ENCODE measurements at places on chromosomes 12 and 14.
A peak's percentile ranks its signal among the peaks of the same experiment; 100 is the strongest.

DNA sequence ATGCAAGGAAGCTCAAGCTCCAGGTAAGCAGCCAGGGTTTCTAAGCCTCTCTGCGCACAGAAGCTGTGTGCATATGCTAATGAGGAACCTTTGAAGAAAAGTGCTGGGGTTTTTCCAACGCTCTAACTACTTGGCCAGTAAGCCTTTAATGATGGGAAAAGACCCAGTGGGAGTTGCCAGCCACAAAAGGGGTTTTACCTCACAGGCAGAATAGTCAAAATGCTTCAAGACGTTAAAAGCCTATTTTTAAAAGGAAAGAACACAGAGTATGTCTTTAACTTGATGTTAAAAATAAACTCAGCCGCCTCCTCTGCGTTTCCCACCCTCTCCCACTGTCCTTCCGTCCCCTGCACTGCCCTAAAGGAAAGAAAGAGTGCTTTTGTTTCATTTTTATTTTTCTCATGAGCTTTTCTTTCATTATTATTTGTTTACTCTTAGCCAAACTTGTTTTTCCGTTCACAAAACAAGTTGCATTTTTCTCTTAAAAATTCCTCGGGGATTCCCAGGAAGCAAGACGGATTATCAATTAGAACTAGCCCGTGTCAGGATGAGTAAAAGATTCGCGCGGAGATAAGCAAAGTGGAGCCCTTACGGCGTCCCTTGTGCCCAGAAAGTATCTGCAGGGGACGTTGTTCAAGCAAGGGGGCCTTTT is 209.8 kb upstream of the NUDT4 start:
- peak; percentile 46 for DNase-seq

- no peak for DNase-seq
These were observed 8.3 kb downstream of the ALG10B start for GRCh38 chr12:38324912-38325311.

GRCh38 chr12:132700212-132700822 is 10.3 kb upstream of the PGAM5 start:
- DNase-seq, result peak; percentile 48

DNA sequence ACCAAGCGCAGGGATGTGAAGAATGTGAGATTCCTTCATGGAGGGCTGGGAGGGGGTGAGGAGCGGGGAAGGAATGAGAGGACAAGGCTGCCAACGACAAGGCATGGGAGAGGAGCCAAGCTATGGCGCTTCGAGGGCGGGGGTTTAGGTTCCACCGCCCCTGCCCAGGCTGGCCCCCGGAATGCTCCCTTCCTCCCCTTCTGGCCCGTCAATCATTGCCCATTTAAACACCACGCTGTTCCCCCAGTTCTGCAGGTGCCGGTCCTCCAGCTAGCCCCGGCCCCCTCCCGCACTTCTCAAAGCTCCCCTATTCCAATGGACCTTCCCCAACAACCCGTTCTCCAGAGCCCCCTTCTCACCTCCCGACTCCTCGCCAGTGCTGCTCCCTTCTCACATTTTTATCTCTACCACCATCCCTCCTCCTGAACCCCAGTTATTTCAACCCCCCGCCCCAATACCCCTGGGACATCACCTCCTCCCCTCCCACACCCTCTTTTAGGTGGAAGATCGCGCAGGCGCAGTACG is 428 bp downstream of the RNF41 start:
- no peak for DNase-seq

DNA sequence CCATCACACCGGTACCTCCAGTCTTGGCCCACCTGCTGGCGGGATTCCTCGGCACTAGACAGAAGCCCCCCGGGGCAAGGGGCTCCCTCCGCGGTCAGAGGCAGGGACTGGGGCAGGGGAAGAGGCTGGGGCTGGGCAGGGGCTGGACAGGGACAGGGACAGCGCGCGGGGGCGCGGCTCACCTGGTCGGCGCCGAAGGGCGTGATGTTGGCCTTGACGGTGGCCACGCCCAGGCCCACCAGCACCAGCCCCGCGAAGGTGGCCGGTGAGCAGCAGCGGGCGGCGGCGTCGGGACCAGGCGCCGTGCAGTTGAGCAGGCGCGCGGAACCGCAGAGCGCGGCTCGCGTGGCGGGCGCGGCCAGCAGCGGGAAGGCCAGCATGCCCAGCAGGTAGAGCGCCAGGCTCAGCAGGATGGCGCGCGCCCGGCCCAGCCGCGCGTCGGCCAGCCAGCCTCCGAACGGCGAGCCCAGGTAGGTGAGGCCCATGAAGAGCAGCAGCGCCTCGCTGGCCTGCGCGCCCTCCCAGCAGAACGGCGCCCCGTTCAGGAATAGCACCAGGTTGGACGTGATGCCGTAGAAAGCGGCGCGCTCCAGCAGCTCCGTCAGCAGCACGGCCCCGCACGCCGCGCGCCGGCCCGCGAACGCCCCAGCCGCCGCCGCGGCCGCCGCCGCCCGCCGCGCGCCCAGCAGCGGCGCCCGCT is 392 bp downstream of the SLC15A4 start:
- peak; percentile 30 for DNase-seq

GRCh38 chr14:94366146-94366915 is 22.1 kb downstream of the SERPINA1 start:
- DNase-seq, result no peak

GRCh38 chr14:81371802-81372201 is 28.3 kb downstream of the STON2 start:
- no peak for DNase-seq

DNA sequence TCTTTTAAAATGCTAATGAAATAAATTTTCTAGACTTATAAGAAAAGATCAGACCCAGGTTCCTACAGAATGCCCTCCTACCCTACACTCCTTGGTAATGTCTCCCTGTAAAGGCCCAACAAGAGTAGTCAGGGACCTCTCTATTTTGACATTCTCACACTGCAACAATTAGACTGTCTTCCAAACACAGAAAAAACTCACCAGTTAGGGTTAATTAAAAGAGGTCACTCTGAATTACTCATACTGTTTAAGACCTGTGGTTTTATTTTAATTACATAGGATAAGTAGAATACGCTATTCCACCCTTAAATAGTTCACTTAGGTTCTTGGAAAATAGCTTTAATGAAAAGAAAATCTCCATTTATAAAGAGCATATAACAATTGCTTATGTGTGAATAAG is 142.4 kb downstream of the ITPR2 start:
- no peak for DNase-seq

DNA sequence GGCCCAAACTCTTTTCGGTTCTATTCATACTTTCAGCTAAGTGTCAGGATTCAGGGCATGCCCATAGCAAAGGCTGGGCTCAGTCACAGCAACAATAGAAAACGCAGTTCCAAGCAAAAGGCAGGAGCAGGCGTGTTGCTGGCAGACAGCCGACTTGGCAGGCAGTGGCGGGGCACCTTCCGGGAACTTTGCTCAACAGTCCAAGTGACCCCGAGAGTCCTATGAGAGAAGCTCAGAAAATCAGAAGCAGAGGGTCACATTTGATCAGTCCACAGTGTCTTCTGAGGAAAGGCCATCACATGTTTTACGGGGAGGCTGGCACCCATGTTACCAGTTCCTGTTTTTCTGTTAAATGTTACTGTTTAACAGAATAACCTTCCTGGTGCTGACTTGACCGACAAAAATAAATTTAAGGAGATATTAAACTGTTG is 115.0 kb downstream of the DACT1 start:
- peak; percentile 85 for DNase-seq

- no peak for DNase-seq
These were observed 13.8 kb downstream of the STON2 start for GRCh38 chr14:81386290-81386745.

- no peak for DNase-seq
These were observed 118.3 kb downstream of the LRIG3 start for GRCh38 chr12:58801986-58802385.

DNA sequence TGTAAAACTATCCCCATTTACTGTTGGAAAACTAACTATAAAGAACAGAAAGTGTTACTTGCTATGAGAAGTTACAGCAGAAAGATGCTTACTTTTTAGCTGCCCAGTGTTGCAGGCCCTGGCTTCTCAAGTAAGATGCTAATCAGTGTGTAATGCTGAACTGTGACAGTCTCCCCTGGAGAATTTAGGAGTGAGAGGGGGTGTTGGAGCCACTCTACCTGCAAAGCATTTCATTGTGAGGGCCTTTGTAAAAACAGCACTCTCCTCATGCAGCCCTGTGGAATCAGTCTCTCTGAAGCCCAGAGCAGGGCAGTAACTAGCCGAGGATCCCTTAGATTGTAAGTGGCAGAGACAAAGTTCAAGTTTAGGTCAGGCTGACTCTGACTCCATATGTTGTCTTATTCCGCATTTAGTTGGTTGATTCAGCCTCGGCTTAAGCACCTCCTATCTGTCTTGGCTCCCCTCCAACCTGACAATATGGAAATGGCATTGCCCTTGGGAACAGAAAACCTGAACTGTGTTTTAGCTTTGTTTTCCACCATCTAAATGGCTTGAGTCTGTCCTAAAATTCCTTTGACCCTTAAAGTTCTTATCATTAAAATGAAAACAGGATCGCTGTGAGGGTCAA is 141.3 kb downstream of the PRKCH start:
- DNase-seq, result peak; percentile 46

DNA sequence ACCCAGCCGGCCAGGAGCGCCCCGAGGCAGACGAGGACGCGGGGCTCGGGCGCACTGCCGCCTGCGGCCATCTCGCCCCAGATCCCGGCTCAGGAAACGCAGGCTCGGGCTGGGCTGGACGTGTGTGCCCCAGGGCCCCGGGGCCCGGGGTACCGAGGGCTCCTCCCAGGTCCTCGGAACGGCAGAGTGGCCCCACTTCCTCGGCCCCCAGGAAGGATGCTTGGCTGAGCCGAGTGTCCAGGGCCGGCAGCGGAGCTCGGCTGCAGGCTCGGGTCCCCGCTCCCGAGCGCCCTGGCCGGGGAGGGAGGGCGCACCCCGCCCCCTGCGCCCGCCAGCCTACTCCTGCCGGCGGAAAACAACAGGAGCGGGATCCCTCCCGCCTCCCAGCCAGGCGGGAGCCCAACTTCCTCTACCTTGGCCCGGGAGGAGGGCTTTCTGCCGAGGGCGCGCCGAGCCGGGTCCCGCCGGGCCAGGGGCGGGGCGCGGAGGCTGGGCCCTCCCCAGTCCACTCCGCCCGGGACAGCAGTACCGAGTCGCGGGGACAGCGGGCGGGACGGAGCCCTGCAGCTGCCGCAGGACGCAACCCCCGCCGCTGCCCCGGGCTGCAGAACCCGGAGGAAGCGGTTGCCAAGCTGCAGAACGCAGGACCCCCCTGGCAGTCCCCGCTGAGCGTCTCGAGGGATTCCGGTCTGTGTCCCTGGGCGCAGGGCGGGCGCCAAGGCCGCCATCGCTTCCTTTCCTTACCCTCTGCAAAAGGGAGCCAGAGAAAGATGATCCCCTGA is at the start of gene VSIG10:
VSIG10 (minus strand) TSS at position 411 of the 782 bp plus-strand sequence; CDS start at position 71, 340 bp downstream.
- DNase-seq, result peak; percentile 62

- peak; percentile 86 for DNase-seq
These were observed 126.5 kb upstream of the CCND2 start for GRCh38 chr12:4147031-4147481.

DNA sequence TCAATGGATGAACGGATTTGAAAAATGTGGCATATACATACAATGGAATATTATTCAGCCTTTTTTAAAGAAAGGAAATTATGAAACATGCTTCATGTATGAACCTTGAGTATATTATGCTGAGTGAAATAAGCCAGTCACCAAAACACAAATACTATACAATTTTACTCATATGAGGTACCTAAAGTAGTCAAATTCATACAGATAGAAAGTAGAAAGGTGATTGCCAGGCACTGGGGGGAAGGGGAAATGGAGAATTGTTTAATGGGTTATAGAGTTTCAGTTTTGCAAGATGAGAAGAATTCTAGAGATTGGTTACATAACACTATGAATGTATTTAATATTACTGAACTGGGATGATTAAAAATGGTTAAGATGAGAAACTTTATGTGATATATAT is 171.4 kb downstream of the TMTC3 start:
- DNase-seq, result no peak

DNA sequence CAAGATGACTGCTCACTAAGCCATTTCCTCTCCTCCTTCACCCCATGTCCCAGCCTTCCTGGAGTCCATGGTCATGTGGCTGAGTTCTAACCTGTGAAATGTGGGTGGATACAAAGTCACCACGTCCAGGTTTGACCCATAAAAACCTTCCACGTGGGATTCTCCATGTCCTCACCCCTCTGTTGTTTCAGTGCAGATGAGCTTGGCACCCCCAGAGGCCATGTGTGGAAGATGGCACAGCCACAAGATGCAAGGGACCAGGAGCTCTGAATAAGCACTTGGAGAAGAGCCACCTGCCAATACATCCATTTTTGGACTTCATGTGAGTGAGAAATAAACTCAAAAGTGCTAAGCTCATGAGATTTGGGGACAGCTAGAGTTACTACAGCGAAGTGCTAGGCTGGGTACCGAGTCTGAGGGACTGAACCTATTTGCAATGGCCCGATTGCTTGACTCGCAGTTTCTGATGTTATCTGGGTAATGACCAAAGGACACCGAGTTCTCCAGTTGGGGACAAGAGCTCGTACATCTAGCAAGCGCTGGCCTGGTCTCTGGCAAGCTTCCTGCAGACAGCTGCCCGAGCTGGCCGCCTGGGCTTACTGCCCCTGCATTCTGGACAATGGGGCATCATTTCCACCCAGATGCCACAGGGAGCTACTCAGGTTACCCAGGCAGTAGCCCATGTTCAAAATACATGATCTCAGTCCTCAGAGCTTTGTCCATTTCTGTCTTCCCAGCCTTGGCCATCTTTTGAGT is 7.7 kb upstream of the SLC24A4 start:
- no peak for DNase-seq

- peak; percentile 82 for DNase-seq
These were observed 19.6 kb downstream of the POMT2 start for GRCh38 chr14:77301103-77301502.

DNA sequence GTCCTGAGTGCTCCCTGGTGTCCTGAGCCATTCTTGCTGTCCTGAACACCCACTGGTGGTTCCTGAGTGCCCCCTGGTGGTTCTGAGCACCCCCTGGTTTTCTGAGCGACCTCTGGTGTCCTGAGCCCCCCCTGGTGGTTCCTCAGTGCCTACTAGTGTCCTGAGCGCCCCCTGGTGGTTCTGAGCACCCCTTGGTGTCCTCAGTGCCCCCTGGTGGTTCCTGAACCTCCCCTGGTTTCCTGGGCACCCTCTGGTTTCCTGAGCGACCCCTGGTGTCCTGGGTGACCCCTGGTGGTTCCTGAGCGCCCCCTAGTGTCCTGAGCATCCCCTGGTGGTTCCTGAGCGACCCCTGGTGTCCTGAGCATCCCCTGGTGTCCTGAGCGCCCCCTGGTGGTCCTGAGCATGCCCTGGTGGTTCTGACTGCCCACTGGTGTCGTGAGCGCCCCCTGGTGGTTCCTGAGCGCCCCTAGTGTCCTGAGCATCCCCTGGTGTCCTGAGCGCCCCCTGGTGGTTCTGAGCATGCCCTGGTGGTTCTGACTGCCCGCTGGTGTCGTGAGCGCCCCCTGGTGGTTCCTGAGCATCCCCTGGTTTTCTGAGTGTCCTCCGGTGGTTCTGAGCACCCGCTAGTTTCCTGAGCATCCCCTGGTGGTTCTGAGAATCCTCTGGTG is 473.1 kb downstream of the TMEM121 start:
- peak; percentile 73 for DNase-seq

DNA sequence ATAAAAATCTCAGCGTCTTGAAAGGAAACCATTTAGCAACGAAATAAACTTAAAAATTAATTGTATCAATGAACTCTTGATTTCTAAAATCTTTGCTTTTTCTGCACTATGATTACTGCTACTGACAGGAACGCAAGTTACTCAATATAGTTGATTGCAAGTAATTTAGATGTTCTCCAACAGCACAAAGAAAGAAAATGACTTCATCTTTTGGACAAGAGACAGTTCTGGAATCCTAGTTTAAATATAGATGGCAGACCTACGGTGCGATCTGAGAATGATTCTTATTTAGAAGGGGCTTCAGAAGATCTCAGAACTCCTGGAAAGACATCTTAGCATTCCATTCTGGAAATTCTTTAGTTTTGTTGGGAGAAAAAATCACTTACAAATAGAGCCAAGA is 1.4 kb upstream of the SUDS3 start:
- no peak for DNase-seq

GRCh38 chr12:54588110-54588889 is at the start of gene PPP1R1A:
Gene PPP1R1A, minus strand, starts transcription at chr12:54588659. Its CDS starts 171 bp downstream, at chr12:54588488.
- DNase-seq, result peak; percentile 17

Data from suppressor macrophage treated with lipopolysaccharide for 4 hours (primary cell).